Activated CD8-positive, alpha-beta T cell treated with anti-CD3 and anti-CD28 coated beads for 36 hours (primary cell): ENCODE measurements at places on chromosomes 16 and 17. TPM values are rescaled to one million over a fixed set of nuclear protein-coding genes. Genes with fewer than 3 reads are reported as not detected.

Gene PRCD
- not detected for total RNA-seq

GRCh38 chr16:54411544-54411943, 125.0 kb upstream of the IRX3 start:
- no peak for DNase-seq

Gene CCL4
- total RNA-seq, result 290 TPM

Gene EXOC3L1
- total RNA-seq, result not detected

DNA sequence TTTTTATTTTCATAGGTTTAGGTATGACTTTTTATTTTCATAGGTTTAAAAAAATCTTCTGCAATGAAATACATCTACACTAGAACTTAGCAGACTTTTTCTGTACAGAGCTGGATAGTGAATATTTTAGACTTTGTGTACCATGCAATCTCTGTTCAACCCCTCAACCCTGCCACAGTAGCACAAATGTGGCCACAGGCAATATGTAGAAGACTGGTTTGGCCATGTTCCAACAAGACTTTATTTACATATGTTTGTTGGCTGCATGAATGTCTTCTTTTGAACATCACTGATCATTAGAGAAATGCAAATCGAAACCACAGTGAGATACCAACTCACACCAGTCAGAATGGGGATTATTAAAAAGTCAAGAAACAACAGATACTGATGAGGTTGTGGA, 229.2 kb downstream of the SHISA9 start:
- DNase-seq, result no peak

DNA sequence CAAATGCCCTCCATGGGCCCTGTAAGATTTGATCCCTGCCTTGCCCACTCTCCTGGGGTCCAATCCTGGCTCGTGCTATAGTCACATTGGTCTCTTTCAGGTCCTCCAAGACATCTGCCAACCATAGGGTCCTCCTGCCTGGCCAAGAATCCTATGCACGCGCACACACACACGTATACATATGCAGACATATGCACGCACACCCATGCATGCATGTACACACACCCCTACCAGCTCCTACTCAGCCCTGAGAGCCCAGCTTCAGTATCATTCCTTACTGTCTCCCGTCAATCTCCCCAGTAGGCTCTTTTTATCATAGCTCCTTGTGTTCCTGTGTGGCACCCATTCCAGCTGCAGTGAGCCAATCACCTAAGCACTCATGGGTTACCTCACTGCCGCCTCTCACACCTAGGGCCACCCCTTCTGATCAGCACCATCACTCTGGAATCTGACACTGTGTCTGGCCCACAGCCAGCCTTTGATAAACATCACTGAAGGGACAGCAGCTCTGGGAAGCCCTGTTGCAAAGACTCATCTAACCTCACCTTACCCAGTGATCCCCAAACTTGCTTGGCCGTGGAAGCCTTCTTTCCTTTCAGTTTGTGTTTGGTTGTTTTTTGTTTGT, 7.9 kb upstream of the DNAH17 start:
- no peak for DNase-seq

- peak; percentile 54 for DNase-seq
Measured at GRCh38 chr16:89921702-89922476, 1.3 kb upstream of the TUBB3 start.

Gene KRTAP3-1
- not detected for total RNA-seq

Gene SAMD14
- total RNA-seq, result 1.3 TPM

GRCh38 chr16:30027588-30028437, 3.3 kb downstream of the TLCD3B start:
- no peak for DNase-seq

DNA sequence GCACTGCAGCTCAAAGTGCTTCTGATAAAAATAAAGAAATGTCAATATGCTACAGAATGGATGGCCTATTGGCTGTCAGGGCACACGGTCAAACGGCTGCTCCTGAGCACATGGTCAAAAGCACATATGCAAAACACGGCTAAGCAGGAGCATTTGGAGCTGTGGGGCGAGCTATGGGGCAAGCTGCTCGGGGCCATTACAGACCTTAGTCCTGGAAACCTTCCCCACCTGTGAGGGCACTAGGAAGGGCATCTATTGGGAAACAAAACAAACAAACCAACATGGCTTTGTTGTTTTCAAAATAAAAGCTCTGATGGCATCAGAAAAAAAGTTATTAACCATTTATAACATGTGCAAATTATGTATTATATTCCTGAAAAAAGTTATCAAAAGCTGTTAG, 83.6 kb downstream of the SLC5A11 start:
- DNase-seq, result no peak
